GM18507 (cell line): ENCODE measurements at places on chromosomes 1 and 21.

- DNase-seq, result no peak
These were observed 2.8 kb upstream of the PHC2 start for GRCh38 chr1:33433509-33434362.

GRCh38 chr1:1669468-1670440 lies 10.9 kb upstream of the CDK11B start:
- DNase-seq, result no peak

- DNase-seq, result no peak
These were observed 97.5 kb downstream of the DMRTB1 start for GRCh38 chr1:53556657-53557227.

- DNase-seq, result no peak
These were observed 2.5 kb downstream of the AKNAD1 start for GRCh38 chr1:108854221-108855019.
